ENCODE measurements at places on chromosomes 5 and 9. TPM values are rescaled to one million over a fixed set of nuclear protein-coding genes. Genes with fewer than 3 reads are reported as not detected.

The KCTD16 gene
- total RNA-seq, result under 0.01 TPM

The PFN3 gene
- total RNA-seq, result not detected

The FOXI1 gene
- total RNA-seq, result not detected

The CAVIN4 gene
- not detected for total RNA-seq

The SPINK4 gene
- not detected for total RNA-seq

The PRRX2 gene
- total RNA-seq, result not detected

DNA sequence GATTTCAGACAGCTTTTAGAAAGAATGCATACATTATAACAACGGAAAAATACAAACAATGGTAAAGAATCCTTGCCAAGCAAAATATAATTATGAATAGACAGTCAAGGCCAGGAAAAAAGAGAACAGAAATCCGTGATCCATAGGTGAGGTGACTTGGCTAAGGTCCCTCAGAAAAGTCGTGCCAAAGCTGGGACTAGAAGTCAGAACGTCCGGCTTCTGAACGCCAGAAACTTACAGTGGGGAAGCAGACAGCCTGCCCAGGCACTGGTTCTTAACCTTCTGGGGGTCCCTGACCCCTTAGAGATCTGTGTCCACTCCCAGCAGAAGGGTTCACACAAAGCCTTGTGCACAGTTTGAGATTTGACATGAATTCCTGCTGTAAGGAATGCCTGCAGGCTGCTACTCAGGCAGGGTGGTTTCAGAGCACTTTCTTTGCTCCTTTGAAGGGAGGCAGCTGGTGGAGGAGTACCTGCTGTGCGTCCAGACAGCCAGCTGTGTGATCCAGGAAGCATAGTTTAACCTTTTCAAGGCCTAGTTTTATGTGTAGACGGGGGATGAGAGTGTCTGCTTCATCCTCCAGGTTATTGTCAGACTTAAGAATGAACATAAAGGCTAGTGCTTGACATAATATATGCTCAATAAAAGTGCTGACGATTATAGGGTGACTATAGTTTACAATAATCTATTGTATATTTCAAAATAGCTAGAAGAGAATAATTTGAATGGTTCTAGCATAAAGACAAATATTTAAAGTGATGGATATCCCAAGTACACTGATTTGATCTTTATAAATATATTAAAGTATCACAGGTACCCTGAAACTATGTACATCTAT lies 852 bp downstream of the ARHGEF37 start:
- H3K27ac ChIP-seq, result peak overlapping the region; percentile 22
- H3K36me3 ChIP-seq, result no peaks in the 10 kb centered on the region
- H3K4me1 ChIP-seq, result no peaks in the 10 kb centered on the region
- no peak for DNase-seq

DNA sequence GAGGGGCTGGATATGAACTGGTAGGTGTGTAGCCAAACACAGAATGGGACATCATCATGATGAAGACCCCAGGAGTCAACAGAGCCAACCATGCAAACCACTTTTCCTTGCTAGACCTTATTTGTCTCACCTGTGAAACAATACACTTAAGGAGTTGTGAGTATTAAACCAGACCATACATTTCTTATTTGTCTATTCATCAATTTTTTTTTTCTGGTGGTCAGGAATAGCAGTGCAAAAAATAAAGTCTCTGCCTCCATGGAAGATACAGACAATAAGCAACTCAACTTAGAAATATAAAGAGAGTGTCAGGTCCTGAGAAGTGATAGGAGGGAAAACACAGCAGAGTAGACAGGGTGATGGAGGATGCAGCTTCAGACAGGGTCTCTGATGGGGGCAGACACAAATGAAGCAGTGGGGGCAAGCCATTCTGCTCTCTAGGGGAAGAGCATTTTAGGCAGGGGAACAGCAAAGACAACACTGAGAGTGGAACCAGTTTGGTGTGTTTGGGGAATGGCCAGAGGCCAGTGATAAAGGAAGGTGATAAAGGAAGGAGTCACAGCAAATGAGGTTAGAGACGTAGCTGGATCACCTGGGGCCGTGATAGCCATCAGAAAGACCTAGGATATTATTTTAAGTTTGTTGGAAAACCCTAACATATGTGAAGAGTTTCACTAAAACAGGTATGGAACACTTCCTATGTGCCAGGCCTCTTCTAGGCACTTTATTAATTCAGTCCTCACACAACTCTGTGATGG lies 256.2 kb downstream of the MAN2A1 start:
- no peak for DNase-seq
- no peaks in the 10 kb centered on the region for H3K27me3 ChIP-seq
- no peaks in the 10 kb centered on the region for H3K4me1 ChIP-seq
- H3K27ac ChIP-seq, result no peak overlapping the region
- no peak overlapping the region for H3K4me3 ChIP-seq

DNA sequence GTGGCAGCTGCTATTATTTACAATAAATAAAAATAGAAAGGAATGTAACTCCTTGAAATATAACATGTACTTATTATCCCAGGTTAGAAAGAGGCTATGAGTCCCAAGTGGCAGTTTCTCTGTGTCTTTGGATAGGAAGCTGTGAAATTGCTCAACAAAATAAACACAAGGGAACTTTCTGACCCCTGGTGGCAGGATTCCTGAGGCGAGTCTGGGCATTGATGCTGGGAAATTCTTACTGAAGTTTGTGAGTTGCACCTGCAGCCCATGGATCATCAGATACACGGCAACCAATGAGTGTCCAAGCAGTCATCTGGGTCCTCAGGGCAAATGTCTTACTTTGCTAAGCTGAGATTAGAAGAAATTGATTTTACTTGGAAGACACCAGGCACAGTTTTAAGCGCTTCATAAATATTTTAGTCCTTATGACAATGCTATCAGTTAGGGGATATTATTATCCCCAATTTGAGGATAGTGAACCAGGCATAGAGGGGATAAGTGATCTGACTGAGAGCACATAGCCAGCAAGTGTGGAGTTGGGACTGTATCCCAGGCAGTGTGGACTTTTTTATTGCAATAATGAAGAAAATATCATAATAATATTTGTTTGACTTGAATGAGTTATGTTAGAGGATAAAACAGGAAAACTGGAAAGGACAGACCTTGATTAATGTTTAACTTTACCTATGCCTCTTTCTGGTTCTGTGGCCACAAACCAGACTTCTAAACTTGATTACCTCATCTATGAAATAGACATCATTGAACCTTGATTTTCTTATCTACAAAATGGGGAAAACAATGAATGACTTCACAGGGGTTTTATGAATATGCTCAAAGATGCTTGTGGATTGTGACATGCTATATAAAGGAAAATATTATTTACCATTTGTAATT lies 265.5 kb upstream of the ADAMTSL1 start:
- H3K27me3 ChIP-seq, result peaks cover 3% of the 10 kb centered on the region
- H3K27ac ChIP-seq, result no peak overlapping the region
- DNase-seq, result peak; percentile 30
- H3K4me3 ChIP-seq, result peak overlapping the region; percentile 11

DNA sequence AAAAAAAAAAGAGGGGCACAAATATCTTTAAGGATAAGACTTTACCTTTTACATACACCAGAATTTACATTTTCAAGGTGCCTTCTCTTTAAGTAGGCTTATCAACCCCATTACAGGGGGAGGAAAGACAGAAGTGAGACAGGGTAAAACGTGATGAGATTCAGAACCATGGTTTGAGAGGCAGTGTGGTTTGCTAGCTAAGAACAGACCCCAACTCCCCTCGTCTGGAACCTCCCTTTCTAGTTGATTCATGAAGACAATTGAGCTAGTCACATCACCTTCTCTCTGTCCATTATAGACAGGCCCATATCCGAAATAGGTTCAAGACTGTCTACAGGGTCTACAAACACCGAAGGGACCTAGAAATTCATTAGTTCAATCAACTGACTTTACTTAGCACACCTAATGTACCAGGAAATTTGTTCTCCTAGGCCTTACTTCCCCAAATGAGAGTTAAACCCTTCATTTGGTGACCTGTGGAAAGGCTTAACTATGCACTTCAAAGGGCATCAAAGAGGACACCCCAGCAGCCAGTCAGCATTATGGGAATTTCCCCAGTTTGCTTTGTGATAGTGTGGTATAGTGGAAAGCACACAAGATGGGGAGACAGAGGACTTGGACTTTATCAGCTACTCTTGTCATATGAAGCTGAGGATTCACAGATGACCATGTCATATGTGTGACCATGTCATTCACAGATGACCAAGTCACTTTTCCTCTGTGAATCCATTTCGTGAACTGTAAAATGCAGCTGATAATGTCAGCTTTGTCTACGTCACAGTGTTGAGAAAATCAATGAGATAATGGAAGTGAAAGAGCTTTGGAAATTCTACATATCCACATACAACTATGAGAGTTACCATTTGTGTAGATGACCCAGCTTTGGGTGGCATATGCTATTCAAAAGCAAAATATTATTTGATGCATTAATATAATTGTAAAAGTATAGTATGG lies 40.2 kb upstream of the CYFIP2 start:
- no peaks in the 10 kb centered on the region for H3K4me1 ChIP-seq
- H3K4me3 ChIP-seq, result no peak overlapping the region
- H3K36me3 ChIP-seq, result no peaks in the 10 kb centered on the region
- H3K27ac ChIP-seq, result no peak overlapping the region

- no peaks in the 10 kb centered on the region for H3K36me3 ChIP-seq
- H3K27ac ChIP-seq, result no peak overlapping the region
- no peak for DNase-seq
- no peaks in the 10 kb centered on the region for H3K27me3 ChIP-seq
- no peak overlapping the region for H3K4me3 ChIP-seq
Observed at GRCh38 chr5:142984011-142984410, 213.8 kb downstream of the ARHGAP26 start.

GRCh38 chr5:24714746-24715145 lies 70.0 kb upstream of the CDH10 start:
- H3K27ac ChIP-seq, result no peak overlapping the region
- no peak for DNase-seq
- no peak overlapping the region for H3K4me3 ChIP-seq
- H3K27me3 ChIP-seq, result no peaks in the 10 kb centered on the region

All from right lobe of liver (tissue), 6 donors.